ENCODE measurements at places on chromosomes 3 and 15.

GRCh38 chr15:43276563-43277200 is 10.0 kb upstream of the TGM5 start:
- no peak for DNase-seq

DNA sequence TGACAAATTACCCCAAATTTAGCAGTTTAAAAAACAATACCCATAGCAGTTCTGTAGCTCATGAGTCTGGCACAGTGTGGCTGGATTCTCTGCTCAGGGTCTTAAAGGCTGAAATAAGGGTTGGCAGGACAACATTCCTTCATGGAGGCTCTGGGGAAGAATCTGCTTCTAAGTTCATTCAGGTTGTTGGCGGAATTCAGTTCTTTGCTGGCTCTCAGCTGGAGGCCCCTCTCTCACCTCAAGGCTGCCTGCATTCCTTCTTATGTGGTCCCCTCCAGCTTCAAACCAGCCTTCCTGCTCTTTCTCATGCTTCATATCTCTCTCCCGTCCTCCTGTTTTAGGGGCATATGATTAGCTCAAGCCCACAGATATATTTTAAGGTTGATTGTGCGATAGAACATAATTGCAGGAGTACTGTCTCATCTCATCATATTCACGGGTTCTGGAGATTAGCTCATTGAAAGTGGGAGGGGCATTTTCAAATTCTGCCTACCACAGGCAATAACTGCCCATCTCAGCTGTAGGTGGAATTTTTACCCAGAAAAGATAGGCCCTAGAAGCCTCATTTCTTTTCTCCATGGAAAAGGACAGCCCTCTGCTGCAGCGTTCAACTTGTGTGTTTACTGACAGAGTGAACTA is 5.6 kb upstream of the ZBTB47 start:
- DNase-seq: peak; percentile 60

GRCh38 chr15:56693761-56694160 is 39.5 kb downstream of the ZNF280D start:
- DNase-seq: no peak

DNA sequence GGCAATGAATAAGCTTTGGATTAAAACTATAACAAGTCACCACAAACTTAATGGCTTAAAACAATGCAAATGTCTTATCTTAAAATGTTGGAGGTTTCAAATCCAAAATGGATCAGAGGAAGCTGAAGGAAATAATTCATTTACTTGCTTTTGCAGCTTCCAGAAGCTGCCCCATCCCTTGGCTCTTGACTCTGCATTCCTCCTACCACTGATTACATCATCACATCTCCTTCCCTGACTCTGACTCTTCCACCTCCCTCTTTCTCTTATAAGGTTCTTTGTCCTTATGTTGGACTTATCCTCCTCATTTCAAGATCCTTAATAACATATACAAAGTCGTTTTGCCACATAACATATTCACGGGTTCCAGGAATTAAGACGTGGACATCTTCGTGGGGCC is 982.8 kb upstream of the ROBO1 start:
- DNase-seq: no peak

DNA sequence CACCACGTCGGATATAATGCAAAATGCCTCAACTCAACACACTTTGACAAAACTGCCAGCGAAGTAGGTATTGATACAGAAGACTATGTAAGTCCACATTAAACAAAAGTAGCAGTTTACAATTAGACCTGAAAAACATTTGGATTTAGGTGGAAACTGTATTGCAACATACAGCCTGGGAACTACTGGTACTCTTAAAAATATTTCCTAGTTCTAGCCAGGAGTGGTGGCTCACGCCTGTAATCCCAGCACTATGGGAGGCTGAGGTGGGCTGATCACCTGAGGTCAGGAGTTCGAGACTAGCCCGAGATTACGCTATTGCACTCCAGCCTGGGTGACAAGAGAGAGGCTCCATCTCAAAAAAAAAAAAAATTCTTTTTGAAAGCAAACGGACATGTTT is 246.2 kb downstream of the ZBTB20 start:
- no peak for DNase-seq
